ENCODE measurements at places on chromosomes 6 and 20.

GRCh38 chr6:5724911-5725310, 281.8 kb downstream of the NRN1 start:
- no peak for DNase-seq

DNA sequence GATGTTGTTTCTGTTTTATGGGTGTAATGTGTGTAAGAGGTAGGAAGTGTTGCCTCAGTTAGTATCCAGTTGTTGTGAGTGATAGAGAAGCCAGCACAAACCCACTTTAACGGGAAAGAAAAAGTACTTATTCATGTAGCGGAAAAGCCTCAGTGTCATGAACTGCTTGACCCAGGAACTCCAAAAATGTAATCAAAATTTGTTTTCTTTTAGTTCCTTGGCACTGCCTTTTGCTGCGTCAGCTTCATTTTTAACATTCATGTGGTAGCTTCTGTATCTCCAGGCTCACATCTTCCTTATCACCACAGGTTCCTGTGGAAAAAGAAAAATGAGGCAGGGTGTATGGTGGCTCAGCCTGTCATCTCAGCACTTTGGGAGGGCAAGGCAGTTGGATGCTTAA, 46.4 kb upstream of the CCDC28A start:
- no peak for DNase-seq

DNA sequence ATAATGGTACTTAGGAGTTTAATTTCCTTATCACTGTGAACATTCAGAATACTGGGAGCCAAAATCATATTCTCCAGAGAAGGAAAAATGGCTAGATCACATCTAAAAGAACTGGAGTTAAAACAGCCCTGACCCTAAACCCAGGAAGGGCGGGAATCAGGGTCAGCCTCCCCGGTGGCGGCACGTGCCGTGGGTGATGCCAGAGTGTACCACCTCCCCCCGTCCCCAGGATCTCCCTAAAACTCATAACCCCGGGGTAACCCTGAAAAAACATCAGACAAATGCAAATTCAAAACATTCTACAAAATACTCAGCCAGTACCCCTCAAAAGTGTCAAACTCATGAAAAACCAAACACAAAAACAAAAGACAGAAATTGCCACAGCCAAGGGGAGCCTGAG, 148.3 kb downstream of the DLL1 start:
- DNase-seq, result no peak

GRCh38 chr20:36315545-36316351, 9.6 kb downstream of the DLGAP4 start:
- DNase-seq, result no peak

GRCh38 chr20:46717818-46718541, 8.5 kb downstream of the SLC2A10 start:
- DNase-seq, result no peak

GRCh38 chr6:170163405-170164170, 127.3 kb downstream of the DLL1 start:
- no peak for DNase-seq

DNA sequence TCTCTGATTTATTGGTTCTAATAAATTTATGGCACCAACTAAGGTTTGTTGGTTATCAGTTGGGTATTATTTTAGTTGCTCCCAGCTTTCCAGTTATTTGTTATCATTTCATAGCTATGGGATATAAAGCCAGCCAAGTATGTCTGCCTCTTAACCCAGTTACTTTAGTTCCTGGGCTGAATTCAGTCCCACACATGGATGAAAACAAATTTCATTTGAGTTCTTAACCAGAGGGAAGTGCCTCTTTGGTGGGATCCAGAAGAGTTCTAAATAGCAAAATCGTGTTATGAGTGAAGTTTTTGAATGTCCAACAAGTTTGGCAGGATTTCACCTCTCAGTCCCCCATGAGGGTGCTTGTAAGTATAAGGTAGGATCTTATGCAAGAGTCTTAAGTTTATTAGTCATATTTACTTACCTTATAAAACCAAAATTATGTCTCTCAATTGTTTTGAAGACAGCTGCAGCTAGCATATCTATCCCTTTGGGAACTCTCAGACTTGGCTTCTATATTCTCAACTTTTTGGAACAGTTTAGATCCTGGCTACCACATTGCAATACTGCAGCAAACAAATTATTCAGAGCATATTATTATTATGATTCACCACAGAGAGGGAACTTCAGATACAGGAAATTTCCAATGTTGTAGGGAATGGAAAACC, 683.6 kb downstream of the BCKDHB start:
- DNase-seq, result no peak

- DNase-seq, result no peak
These were observed 50.1 kb downstream of the GRM4 start for GRCh38 chr6:34095741-34096140.

- DNase-seq, result no peak
These were observed 188.8 kb downstream of the EDN1 start for GRCh38 chr6:12478921-12479320.

DNA sequence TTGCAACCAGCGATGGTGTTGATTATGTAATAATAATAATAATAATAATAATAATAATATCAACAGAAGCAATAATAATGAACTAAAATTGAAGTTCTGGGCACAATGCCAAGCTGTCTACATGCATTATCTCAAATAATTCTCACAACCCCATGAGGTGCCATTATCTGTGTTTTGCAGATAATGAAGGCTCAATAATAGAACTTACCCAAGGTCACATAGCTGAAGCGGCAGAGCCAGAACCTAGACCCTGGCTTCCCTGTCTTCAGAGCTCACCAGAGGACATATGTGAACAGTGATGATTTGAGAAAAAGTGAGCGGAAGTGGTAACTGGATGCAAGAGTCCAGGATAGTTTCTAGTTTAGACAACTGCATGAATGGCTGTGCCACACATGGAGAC, 91.0 kb downstream of the HIVEP1 start:
- DNase-seq, result no peak

GRCh38 chr20:40160097-40160550, 528.9 kb downstream of the MAFB start:
- DNase-seq, result no peak

- DNase-seq, result no peak
These were observed 63.9 kb downstream of the JARID2 start for GRCh38 chr6:15309611-15310283.

DNA sequence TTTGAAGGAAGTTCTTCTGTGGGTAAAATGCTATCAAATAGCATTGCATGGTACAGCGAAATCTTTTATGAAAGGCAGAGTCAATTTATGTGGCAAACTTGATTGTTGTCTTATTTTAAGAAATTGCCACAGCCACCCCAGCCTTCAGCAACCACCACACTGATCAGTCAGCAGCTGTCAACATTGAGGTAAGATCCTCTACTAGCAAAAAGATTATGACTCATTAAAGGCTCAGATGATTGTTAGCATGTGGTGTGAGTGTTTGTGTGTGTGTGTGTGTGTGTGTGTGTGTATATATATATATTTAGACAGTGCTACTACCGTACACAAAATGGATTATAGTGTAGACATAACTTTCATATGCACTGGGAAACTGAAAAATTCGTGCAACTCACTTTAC, 27.8 kb downstream of the LRRN4 start:
- DNase-seq, result no peak

- DNase-seq, result no peak
These were observed 85.2 kb upstream of the CCDC167 start for GRCh38 chr6:37584654-37585522.

GRCh38 chr20:25237610-25238318, 10.1 kb upstream of the PYGB start:
- no peak for DNase-seq

Measured in stimulated activated CD8-positive, alpha-beta memory T cell treated with anti-CD3 and anti-CD28 coated beads, Interleukin-4, amount 100 ng/mL, for 1 hour (primary cell).